B cell (primary cell): ENCODE measurements at places on chromosomes 3 and 15. TPM values are rescaled to one million over a fixed set of nuclear protein-coding genes. Genes with fewer than 3 reads are reported as not detected.

DNA sequence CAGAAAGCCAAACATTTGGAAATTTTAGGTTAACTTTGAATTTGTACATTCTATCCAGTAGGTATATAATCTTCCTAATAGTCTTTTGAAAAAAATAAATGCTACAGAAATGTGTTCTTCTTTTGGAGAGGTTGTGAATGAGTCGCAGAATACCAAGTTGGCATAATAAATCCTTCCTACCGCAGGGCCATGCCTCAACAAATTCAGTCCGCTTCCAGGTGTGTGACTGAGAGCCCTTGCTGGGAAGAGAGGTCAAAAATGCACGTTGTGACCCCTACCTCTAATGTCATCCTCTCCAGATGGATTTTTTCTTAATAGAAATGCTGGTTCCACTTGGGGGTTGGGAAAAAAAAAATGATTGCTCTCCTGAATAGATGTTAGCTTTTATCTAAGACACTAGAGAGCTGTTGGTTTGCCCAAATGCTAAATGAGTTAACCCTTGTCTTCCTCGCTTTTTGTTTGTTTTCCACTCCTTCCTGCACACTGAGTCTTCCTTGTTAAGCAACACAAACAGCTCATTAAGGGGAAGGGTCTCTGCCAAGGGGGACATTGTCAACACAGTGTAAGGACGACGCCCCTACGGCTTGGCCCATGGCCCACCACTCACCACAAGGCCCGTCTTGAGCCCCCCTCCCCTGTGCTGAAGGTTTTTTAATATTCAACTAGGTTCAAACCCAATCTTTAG lies 33.9 kb downstream of the RLBP1 start:
- DNase-seq = no peak

DNA sequence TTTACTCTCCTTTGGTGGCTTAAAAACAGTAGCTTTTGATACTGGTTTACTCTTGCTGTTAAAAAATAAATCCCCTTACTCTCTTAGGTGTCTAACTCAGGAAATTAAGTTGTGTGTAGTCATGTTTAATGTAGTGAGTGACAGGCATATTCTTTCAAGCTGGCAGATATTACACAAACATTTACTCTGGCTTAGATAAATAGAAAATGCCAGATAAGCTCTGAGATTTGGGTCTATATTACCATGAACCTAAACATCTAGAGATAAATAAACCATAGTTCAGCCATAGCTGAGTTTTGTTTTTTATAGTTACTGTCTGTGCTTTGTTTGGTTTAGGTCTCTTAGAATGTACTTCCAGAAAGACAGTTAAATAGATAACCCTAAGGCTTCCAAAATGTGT lies 2.4 kb downstream of the SEMA6D start:
- no peak for DNase-seq

- no peak for DNase-seq
Observed at GRCh38 chr15:56528136-56528535, 63.2 kb upstream of the MNS1 start.

DNA sequence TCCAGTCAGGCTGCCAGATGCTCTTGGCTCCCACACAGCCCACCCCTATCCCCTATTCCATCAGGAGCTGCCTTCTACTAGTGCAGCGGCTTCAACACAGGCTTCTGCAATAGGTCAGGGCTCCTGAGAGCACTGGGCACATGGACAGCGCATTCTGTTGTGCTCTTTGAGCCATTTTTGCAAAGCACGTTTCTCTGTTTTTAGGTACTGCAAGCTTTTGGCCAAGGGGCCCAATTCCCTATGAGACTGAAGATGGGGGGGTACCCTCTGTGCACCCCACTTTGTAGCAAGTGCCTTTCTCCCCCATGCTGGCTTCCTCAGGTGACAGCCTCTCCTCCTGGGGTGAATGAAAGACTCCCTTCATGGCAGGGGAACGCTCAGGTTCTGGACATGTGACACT lies 31.2 kb downstream of the CHDH start:
- DNase-seq = no peak

DNA sequence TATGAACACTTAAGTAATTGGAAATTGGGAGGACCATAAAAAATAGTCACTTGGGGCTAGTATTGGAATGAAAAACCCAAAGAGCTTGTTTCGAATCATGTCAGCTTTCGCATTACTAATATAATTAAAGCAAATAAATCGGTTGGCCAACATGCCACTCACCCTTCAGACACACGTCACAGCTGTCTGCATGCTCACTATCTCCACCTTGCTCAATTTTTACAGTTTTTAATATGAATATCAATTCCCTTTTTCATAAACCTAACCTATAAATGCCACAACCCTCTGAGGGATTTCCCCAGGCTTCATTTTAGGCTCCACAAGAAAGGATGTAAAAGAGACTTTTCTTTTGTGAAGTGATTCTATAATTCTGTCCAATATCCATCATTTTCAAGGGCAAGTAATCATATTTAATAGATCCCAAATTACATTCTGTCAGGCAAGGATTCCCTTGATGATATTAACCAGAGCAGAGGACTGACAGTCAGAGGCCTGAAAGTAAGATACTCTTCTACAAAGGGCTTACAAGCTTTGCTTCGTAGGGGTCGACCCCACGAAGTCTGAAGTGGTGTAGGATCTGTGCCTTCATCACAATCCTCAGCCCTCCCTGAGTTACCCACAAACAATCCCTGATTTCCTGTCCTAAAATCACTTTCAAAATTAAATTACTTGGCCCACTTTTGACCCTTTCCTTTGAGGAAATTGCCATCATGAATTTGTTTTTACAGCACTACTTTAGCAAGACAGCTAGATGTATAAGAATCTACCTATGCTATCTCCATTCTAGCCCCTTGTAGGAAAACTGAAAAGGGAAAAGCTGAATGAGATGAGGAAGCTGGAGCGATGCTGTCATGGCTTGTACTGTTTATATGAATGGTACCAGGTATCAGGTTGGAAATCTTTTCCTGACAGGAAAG lies 44.5 kb downstream of the NANOGP8 start:
- no peak for DNase-seq

DNA sequence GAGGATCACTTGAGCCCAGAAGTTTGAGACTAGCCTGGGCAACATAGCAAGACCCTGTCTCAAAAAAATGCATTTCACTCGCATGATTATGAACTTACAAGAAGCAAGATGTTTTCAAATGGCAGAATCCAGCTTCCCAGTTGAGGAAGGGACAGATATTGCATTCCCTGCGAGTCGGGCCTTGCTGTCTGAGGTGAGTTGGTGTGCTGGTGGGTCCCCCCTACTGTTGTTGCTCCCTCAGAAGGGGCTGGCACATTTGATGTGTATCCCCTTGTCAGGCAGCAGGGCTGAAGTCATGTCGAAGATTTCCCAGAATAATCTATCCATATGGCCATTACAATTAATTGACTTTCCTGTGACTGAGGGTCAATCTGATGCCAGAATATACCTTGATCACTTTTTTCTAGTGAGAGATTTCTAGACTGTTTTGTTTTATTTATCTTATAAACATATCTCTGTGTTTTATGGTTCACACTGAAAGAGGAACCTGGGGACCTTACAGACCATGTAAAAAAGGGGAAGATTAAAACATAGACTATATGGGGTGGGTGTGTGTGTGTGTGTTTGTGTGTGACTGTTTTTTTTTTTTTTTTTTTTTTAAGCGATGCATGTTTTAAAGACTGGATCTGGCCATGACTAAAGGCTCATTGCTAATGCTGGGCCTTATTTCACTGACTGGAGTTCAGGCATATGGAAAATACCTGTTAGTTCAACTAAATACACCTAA lies 112.1 kb upstream of the MRPS22 start:
- DNase-seq = no peak

DNA sequence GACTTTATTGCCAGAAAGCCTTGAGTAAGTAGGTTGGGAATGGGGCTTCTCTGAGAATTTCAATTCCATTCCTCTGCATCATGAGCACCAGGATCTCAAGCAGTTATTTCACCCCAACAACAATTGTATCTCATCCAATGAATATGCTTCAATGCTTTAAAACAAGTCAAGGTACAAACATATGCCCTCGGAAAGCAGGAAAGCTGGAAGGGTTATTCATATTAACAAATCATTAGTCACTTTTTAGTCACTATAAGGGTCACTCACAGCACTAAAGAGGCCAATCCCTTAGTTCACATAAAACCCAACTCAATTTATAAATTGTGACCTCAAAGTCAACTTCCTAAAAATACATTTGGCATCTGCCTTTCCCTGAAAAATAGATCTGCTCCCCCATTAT lies 16.2 kb downstream of the MB21D2 start:
- DNase-seq = no peak

DNA sequence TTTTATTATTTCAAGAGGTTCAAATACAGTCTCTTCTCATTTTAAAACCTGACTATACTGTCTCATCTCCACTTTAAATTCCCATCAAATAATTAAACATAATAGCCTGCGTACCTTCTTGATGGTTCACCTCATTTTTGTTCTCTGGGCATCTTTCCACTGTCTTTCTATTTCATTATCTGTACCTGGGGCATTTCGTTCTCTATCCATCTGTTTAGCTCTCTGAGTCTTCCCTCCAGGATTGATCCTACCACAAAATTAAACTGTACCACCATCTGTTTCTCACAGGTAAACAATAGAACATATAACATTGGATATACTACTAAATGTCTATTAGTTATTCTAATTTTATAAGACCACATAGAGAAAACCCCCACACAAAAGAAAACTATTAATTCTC lies 1331.4 kb downstream of the NSUN3 start:
- no peak for DNase-seq

GRCh38 chr3:182023843-182024242 lies 312.1 kb downstream of the SOX2 start:
- no peak for DNase-seq

GRCh38 chr3:189071446-189071845 lies 100.3 kb upstream of the TPRG1 start:
- DNase-seq = no peak

DNA sequence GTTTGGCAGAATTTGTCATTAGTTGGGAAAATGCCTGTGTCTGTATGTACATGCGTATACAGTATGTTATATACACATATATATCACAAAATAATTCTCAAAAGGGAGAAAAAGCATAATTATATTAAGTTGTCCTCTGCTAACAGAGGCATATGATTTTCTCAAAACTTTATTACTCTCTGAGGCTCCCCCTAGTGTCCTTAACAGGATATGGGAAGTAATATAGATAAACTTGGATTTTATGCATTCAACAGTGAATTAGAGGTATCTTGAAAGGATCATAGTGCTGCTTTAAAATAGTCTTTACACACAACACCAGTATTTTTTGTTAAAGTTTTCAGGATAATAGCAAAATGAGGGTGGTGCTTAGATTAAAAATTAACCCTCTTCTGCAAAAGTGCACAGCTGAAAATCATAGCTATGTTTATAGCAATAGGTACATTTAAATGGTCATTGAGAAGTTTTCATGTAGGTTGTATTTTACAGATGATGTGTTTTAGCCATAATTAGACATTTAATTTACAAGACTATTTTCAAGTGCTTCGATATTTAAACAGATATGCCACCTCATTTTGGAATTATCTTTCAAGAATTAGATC lies 454.0 kb upstream of the ROBO2 start:
- no peak for DNase-seq

GRCh38 chr3:66303491-66303901 lies 82.7 kb downstream of the SLC25A26 start:
- peak; percentile 14 for DNase-seq

DNA sequence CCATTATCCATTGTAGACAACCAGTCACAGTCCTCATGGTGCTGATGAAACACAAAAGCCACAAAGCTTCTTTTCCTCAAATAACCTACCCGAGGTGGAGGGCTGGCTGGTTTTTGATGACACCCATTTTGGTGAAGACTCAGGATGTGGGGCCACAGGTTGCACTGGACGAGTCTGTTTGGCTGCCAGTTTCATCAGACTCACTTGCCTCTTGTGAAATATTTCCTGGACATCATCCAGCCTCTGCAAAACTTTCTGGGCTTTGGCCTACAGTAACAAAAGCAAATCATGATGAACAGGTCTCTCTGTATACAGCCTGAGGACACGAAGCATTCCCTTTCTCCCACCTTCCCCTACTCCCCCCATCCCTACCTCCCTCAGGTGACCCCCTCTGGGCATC lies 42.2 kb downstream of the B3GNT5 start:
- no peak for DNase-seq

- DNase-seq = no peak
Observed at GRCh38 chr3:69532547-69533224, 146.8 kb upstream of the FRMD4B start.

- no peak for DNase-seq
Observed at GRCh38 chr15:59165726-59166125, 40.9 kb upstream of the LDHAL6B start.

DNA sequence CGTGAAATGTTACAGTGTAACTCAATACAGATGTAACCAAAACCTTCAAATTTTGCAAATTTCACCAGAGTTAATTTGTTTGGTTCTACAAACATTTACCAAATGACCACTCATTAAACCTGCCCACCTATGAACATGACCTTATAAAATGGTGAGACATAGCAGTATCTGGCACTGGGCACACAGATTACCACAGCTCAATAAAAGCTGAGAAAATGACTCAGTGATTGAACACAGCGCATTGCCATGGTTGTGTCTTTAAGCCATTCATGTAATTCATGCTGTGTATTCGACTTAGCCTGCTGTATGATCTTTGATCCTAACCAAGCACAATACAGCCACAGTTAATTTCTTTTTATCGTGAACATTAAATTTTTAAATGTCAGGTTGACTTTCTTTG lies 11.3 kb downstream of the PPARG start:
- no peak for DNase-seq

PPARG gene
- polyA plus RNA-seq = 0.12 TPM in 1 of 2 replicates, not detected in the other

CMTM7 gene
- 45.9 and 76.1 TPM in 2 replicates for polyA plus RNA-seq

CSPG4 gene
- 0.03 TPM in 1 of 2 replicates, not detected in the other for polyA plus RNA-seq

NEDD4 gene
- polyA plus RNA-seq = 0.03 and 0.36 TPM in 2 replicates

IL1RAP gene
- 2.3 and 3.5 TPM in 2 replicates for polyA plus RNA-seq

ECE2 gene
- polyA plus RNA-seq = not detected in 2 replicates

GOLGA8G gene
- polyA plus RNA-seq = not detected in 2 replicates
